Activated naive CD4-positive, alpha-beta T cell treated with anti-CD3 and anti-CD28 coated beads, Interleukin-2, amount 50 U/mL, for 16 hours (primary cell): ENCODE measurements at places on chromosomes 2 and 18.

DNA sequence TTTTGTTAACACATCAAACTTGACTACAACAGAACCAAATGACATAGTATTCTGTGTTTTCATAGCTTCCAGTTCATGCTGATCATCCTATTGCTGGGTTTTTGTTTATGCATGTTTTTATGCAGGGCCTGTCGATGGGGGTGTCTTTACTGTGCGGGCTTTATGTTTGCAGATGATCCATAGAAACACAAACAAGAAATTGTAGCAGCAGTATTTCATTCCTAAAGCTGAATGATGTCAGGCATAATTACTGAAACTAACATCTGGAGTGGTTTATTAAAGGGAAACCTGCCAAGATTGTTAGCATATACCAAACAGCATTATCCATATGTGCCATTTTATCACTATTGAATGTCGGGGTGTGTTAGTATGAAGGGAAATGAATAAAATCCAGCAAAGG is 129.7 kb downstream of the PTPRM start:
- DNase-seq, result no peak

DNA sequence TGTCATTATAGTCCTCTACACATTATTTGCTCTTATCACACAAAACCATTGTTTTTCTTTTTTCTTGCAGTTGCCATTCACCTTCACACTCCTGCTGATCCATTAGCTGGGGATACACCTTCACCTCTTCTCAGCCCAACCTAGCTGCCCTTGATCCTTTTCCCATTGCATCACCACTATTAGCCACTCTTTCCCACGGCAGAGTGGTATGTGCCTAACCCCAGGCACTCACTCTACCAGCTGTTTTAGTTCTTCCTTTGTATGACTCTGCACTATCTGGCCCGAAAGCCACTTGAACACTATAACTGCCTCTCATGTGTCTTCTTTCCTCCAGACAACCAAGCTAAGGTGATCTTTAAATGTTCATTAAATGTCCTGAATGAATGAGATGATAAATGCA is 145.4 kb upstream of the PIK3C3 start:
- DNase-seq, result no peak

DNA sequence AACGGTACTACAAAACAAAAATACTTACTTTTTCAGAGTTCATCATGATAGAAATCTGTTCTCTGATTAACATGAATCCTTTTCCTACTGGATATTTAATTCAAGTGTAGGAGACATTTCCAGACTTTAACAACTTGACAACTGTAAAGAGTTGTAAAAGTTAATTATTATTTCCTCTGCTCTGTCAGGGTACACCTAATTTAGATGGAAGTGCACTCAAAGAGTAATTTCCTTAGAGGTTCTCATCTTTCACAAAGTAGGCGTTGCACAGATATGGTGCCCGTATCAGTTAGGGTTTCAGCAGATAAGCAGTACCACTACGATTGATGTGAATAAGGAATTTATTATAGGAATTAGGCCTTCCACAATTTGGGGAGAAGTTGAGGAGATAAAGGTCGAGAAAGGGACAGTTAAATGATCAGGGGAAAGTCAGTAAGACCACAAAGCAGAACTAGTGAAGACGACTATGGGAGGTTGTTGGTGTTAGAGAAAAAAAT is 16.2 kb upstream of the PDE11A start:
- no peak for DNase-seq

DNA sequence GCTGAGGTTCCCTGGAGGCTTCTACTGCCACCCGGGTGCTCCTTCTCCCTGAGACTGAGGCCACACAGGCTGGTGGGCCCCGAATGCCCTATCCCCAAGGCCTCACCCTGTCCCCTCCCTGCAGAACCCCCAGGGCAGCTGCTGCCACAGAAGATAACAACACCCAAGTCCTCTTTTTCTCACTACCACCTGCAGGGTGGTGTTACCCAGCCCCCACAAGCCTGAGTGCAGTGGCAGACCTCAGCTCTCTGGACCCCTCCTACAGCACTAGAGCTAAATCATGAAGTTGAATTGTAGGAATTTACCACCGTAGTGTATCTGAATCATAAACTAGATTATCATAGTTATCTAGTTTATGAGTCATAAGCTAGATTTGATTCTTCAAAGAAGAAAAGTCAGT is 7.3 kb upstream of the CENPA start:
- no peak for DNase-seq

- no peak for DNase-seq
These were observed 128.1 kb downstream of the BIRC6 start for GRCh38 chr2:32484937-32485336.

DNA sequence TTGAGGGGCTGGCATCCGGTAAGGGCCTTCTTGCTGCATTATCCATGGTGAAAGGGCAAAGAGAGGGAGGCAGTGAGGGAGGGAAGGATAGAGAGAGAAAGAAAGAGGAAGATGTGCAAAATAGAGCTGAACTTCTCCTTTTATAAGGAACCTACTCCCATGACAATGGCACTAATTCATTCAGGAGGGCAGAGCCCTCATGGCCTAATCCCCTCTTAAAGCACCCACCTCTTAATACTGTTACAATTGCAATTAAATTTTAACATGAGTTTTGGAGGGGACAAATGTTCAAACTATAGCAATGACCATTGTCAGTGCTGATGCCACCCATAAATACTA is 60.2 kb downstream of the CXCR4 start:
- DNase-seq, result no peak

- DNase-seq, result no peak
These were observed 599.4 kb downstream of the XIRP2 start for GRCh38 chr2:167487728-167488127.

GRCh38 chr2:233075141-233075965 is 15.2 kb downstream of the INPP5D start:
- no peak for DNase-seq

DNA sequence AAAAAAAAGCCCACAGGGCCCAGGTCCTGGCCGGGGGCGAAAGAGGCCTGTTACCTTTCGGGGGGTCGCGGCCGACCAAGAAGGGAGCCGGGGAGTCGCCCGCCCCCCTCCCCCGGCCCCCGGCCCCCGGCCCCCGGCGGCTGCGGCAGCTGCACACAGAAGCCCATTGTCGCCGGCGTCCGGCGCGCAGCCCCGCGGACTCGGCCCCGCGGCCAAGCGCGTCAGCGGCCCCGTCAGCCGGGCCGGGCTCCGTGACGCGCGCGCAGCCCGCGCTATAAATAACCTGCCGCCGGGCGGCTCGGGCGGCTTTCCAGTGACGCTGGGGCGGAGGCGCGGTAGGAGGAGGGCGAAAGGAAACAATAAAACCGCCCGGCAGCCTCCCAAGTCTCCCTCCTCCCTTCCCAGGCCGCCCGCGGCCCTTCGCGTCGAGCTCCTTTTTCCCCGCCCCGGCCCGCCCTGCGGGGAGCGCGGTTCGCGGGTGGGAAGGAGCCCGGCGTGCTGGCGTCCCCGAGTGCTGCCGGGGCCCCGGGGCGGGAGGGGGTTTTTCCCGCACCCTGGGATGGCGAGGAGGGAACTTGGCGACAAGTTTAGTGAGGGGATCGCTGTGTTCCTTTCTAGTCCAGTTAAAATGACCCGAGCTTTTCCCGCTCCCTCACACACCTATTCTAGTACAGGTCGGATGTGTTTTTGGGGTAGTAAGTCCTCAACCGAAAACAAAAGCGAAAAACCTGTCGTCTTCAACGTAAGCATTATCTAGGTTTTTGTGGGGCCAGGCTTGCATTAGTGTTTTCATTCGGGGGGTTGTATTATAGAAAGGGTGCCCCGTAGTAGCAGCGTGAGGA is 10.0 kb upstream of the NR4A2 start:
- peak; percentile 83 for DNase-seq

GRCh38 chr2:71910277-71910676 is 237.4 kb downstream of the CYP26B1 start:
- no peak for DNase-seq
